Fibroblast of pulmonary artery (primary cell): ENCODE measurements at places on chromosomes 7 and 10.

- DNase-seq: no peak
Observed at GRCh38 chr10:25934621-25935139, 651 bp downstream of the MYO3A start.

DNA sequence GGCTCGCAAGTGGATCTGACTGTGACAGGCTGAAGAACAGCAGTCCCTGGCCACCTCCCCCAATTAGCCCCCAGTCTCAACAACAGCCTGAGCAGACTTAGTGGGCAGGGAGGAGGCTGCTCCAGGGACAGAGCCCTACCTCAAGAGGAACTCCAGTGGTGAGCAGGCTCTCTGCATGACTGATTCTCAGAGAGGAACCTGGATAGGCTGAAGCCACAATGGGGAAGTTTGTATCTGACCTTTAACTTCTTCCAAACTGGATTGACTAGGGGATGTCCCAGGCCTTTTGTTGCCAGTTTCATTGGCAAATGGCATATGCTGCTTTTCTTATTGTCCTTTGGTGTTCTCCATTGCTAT is 93.0 kb downstream of the ARHGAP22 start:
- no peak for DNase-seq

DNA sequence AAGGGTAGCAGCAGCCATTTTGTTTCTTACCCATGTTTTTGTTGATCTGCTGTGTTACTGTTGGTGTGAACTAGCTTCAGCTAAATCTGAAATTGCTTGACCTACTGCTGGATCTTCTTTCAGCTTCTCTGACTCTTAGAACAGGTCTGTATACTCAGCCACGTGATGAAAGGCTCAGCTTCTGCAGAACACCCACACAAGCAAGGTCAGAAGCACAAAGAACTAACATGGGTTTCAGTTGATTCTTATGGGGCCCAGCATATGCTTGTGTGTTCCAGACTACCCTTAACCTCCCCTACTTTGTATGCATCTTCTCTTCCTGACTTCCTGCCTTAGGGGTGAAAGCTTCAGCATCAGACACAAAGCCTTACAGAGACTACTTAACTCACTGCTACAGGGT is 186.8 kb downstream of the HGF start:
- no peak for DNase-seq

DNA sequence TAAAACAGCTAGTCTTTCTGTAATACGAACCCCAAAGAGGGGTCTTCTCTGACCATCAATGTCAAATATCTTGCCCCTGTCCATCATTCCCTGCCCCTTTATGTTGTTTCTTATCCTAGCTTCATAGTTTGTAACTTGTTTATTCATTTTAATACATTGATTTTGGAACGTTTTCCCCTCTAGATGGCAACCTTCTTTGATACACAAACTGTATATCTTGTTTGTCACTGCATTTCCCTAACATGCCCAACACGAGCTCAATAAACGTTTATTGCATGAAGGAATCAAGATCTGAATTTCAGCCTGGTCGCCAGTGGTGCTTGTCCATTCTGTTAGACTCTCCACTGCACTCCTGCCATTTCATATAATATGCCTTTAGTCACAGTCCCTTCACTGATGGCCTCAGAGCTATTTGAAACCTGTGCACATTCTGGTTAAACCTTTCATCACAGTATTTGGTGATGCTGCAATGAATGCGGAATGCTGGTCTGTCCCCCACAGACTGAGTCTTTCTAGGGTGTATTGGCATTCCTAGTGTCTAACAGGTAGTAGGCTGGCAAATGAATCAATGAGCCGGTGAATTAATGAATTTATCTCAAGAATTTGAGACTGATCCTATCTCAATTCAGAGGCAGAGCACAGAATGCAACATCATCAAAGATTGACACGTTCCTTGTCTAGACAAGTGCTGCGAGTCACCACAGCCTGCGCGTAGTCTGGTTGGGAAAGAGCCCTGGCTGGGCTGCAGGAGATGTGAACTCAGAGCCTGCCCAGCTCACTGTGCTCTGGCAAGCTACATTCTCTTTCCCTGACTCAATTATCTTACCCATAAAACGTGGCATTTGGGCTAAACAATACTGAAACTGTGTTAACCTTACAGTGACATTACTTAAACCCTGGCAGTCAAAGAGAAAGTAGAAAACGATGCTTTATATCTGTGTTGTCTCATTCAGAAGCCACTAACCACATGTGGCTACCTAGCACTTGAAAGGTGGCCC is 55.2 kb upstream of the FRMD4A start:
- DNase-seq: peak; percentile 83

- DNase-seq: no peak
Observed at GRCh38 chr10:48935577-48935976, 4.1 kb downstream of the LRRC18 start.

GRCh38 chr10:31999836-32000235 is 56.4 kb downstream of the KIF5B start:
- no peak for DNase-seq

- no peak for DNase-seq
Observed at GRCh38 chr7:43838201-43838658, 31.1 kb downstream of the MRPS24 start.

DNA sequence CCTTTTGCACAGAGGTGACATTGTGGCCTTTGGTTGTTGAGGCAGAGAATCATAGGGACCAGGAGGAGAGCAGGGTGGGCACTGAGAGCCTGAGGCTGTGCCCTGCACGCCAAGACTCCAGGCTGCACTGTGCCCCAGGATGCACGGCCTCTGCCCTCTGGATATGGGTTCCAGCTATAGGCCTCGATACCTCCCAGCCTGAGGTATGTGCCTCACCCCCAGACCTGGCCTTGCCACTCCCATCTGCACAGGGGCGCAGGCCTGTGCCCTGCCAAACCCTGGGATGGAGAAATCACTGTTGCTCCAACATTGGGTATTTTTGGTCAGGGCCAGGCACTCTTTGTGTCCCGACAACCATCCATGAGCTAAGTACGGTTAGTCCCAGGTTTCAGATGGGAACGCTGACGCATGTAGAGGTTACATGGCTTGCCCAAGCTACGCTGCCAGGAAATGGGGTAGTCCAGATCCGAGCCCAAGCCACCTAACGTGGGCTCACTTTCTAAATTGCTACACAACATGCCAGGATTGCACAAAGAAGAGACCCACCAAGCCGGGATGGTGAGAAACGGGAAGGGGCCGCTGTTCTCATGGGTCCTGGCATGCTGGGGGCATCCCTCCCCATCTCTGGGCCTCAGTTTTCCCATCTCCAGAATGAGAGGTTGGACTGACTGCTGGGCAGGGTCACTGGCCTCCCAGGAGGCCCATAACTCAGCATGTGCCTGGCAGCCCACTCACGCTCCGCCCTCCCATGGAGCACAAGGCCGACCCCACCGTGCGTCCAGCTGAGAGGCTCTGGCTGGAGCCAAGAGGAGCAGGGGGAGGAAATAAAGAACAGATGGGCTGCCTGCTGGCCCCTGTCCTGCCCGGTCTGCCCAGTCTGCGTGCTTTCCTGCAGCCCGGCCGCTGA is 44.2 kb downstream of the ZCCHC24 start:
- DNase-seq: peak; percentile 55

GRCh38 chr10:12350925-12351324 is 1.6 kb downstream of the CAMK1D start:
- DNase-seq: no peak

GRCh38 chr10:11856678-11857077 is 33.5 kb downstream of the PROSER2 start:
- DNase-seq: no peak

GRCh38 chr10:117511601-117512390 is 30.8 kb upstream of the EMX2 start:
- DNase-seq: no peak

- peak; percentile 58 for DNase-seq
Observed at GRCh38 chr10:63481815-63482421, 16.1 kb upstream of the JMJD1C start.

- DNase-seq: no peak
Observed at GRCh38 chr10:32446536-32447406, 831 bp downstream of the CCDC7 start.

- DNase-seq: no peak
Observed at GRCh38 chr10:44368637-44369036, 16.3 kb downstream of the CXCL12 start.

DNA sequence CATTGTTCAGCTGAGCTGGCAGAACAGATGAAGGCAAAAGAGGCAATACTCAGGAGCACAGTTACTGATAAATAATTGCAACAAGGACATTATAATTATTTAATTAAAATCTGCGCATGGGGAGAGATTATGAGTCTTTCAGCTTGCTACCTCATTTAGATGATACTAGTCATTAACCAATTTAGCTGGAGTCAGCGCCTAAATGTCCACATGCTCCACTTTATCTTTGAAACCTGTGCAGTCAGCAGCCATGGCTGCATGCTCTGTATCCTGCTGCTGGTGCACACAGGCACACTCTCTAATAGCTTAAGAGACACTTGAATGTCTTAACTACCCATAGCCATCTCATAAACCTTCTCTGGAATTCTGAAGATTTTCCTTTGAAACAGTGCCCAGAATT is 196.8 kb downstream of the PPP1R3A start:
- DNase-seq: no peak

GRCh38 chr7:106420736-106421135 is 136.0 kb upstream of the NAMPT start:
- no peak for DNase-seq

DNA sequence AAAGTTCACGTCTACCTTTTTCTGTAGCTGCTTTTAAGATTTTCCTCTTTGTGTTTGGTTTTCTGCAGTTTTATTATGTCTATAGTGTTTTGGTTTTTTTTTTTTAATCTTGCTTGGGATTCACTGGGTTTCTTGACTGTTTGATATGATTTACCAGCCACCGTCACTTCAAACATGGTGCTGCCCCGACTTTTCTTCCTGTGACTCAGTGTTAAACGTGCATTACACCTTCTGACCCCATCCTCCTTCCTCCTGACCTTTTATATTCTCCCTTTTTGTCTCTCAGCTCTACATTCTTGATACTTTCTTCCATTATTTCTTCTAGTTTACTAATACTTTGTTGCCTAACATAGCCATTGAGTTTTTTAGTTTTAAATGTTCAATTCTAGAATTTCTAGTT is 61.5 kb downstream of the GNA12 start:
- no peak for DNase-seq

GRCh38 chr7:151095123-151095797 is 9.0 kb downstream of the AGAP3 start:
- no peak for DNase-seq

- no peak for DNase-seq
Observed at GRCh38 chr7:39069031-39069430, 91.3 kb downstream of the POU6F2 start.

DNA sequence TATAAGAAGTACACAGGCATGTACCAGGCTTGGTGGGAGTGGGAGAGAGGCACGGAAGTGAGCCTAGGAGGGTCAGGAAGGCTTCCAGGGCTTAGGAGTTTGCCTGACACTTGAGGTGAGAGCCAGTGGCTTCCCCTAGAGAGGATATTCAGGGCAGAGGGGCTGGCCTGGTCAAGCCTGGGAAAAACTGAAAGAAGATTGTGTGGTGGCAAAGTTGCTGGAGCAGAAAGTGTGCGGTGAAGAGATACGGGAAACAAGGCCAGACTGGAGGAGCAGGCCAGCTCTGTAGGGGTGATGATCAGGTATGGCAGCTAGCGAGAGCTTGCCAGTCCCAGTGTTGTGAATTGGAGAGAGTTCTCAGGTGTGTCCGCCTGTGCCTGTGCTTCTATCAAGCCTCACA is 129.9 kb downstream of the CCNY start:
- no peak for DNase-seq

GRCh38 chr7:74312418-74313028 is 23.3 kb downstream of the CLIP2 start:
- no peak for DNase-seq

DNA sequence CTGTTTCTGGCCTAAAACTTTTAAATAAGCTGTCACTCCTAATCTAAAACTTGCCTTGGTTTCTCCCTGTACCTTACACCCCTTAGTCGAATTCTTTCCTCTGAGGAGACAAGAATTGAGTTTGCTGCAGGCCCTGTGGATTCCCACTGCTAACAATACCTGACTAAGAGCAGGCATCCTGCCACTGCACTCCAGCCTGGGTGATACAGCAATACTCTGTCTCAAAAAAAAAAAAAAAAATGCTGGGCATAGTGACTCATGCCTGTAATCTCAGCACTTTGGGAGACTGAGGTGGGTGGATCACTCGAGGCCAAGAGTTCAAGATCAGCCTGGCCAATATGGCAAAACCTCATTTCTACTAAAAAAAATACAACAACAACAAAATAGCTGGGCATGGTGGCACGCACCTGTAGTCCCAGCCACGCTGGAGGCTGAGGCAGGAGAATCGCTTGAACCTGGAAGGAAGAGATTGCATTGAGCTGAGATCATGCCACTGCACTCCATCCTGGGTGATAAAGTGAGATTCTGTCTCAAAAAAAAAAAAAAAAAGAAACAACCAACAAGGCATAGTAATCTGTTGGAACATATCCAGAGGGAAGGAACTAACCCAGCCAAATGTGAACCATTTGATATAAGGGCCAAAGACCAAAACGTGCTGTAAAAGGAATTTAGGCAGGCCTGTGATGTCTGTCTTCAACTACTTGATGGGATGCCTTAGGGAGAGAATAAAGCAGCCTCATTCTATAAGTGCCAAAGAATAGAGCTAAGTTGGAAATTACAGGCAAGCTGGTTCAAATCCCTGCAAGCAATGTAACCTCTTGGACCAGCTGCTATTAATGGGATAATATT is 732.7 kb upstream of the AUTS2 start:
- peak; percentile 1 for DNase-seq

- no peak for DNase-seq
Observed at GRCh38 chr10:78000956-78001472, 28.3 kb downstream of the POLR3A start.

DNA sequence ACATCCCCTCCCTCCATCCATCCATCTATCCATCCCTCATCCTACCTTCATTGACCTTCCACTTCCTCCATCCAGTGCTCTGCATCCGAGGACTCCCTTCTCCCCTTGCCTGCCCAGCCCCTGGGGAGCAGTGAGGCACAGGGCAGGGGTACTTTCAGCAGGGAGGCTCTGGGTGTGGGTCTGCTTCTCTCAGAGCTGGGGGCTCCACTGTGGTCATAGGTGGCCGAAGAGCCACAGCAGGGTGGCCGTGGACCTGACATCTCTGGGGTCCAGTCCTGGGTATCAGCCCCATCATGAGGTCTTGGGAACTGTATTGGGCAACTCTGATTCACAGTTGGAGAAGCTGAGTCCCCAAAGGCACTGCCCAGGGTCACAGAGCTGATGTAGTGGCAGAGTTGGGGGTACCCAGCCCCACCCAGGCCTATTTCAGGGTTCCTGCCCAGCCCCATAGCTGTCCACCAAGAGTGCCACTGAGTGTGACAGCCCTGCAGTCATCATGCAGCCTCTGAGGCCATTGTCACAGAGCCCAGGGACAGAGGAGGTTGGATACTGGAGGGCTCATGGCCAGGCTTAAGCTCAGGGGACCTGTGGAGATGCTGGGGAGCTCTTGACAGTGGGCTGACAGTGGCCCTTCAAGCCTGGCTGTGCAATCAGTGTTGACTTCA is 35.3 kb upstream of the DPYSL4 start:
- DNase-seq: no peak
